Caco-2 (cell line): ENCODE measurements at places on chromosomes 5 and 9. TPM values are rescaled to one million over a fixed set of nuclear protein-coding genes. Genes with fewer than 3 reads are reported as not detected.

GRCh38 chr5:4005335-4005734 lies 409.7 kb downstream of the IRX1 start:
- H3K36me3 ChIP-seq = no peaks in the 10 kb centered on the region
- no peak for DNase-seq
- no peak overlapping the region for H3K4me3 ChIP-seq
- H3K4me1 ChIP-seq = no peaks in the 10 kb centered on the region
- H3K27ac ChIP-seq = no peak overlapping the region
- no peaks in the 10 kb centered on the region for H3K27me3 ChIP-seq

- no peaks in the 10 kb centered on the region for H3K36me3 ChIP-seq
- H3K27me3 ChIP-seq = no peaks in the 10 kb centered on the region
- no peak for DNase-seq
- no peak overlapping the region for H3K27ac ChIP-seq
- no peak overlapping the region for H3K4me3 ChIP-seq
Observed at GRCh38 chr5:98354922-98355321, 418.5 kb upstream of the RGMB start.

The ZNF608 gene
- total RNA-seq = 17.5 and 24.0 TPM in 2 replicates

DNA sequence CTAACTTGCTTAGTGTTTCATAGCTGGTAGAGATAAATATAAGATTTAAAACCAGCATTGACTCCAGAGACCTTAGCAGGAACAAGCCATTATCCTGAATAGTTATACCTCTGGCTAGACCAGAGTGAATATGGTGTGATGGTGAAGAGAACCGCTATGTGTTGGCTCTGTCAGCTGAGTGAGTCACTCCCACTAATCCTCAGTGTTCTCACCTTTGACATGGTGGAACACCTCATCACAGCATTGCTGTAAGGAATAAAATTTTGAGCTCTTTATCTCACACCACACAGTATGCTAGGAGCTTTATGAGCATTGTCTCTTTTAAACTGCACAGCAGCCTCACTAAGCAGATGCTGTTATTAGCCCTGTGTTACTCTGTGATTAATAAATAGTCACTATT lies 90.7 kb upstream of the DHFR start:
- H3K4me3 ChIP-seq = no peak overlapping the region
- H3K4me1 ChIP-seq = peaks cover 19% of the 10 kb centered on the region
- DNase-seq = no peak
- peaks cover 5% of the 10 kb centered on the region for H3K36me3 ChIP-seq
- H3K27me3 ChIP-seq = no peaks in the 10 kb centered on the region
- H3K27ac ChIP-seq = no peak overlapping the region

The G3BP1 gene
- total RNA-seq = 291 and 329 TPM in 2 replicates

The CD274 gene
- 0.67 TPM in 1 of 2 replicates, not detected in the other for total RNA-seq

DNA sequence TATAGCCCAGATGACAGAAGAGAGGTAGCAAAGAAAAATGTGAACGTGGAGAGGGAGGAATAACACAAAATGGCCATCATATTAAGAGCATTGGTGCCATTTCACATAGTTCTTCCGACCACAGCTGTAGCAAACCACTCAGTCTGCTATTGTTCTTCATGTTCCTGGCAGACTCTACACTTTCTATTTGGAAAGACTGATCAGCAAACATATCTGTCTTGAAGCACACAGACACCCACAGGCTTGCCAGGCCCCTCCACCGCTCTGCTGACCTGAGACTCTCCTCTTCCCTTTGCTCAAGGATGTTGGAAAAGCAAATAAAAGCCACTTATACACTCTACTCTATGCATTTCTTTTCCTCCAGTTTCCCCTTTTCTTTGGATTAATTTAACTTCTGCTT lies 298.0 kb downstream of the FBXL7 start:
- H3K4me1 ChIP-seq = no peaks in the 10 kb centered on the region
- DNase-seq = no peak
- no peak overlapping the region for H3K4me3 ChIP-seq
- no peak overlapping the region for H3K27ac ChIP-seq
- H3K27me3 ChIP-seq = no peaks in the 10 kb centered on the region

The SLC4A9 gene
- total RNA-seq = 0.11 and 0.35 TPM in 2 replicates

DNA sequence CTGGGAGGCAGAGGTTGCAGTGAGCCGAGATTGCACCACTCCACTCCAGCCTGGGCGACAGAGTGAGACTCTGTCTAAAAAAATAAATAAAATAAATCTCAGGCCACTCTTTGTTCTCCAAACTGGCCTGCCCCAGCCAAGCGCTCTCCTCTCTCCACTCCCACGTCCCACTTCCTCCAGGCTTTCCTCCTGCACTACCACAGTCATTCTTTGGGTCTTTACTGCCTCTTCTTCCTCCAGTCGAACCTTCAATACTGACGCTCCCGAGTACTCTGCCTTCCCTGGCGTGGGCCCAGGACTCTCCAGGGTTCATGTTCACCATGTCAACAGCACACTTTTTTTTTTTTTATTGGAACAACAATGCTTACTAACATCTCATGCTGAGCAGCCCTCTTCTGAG lies 23.9 kb downstream of the RNF130 start:
- no peaks in the 10 kb centered on the region for H3K27me3 ChIP-seq
- no peak for DNase-seq
- no peak overlapping the region for H3K4me3 ChIP-seq
- H3K27ac ChIP-seq = no peak overlapping the region
- no peaks in the 10 kb centered on the region for H3K36me3 ChIP-seq
- H3K4me1 ChIP-seq = no peaks in the 10 kb centered on the region

DNA sequence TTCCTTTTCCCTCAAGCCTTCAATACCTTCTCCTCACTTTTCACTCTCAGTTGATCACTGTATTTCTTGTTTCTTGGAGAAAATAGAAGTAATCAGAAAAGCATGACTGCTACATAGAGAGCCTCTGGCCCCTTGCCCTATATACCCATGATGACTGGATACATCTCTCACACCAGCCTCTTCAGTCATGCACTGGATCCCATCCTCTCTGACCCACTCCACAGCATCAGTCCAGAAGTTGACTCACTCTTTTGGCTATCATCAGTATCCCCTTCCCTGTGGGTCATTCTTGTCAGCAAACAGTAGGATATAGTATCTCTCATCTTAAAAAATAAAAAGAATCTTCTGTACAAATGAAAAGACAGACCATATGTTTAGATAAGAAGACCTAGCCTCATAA lies 32.9 kb downstream of the PTCD2 start:
- no peak overlapping the region for H3K4me3 ChIP-seq
- H3K27ac ChIP-seq = no peak overlapping the region
- no peaks in the 10 kb centered on the region for H3K36me3 ChIP-seq
- no peak for DNase-seq

DNA sequence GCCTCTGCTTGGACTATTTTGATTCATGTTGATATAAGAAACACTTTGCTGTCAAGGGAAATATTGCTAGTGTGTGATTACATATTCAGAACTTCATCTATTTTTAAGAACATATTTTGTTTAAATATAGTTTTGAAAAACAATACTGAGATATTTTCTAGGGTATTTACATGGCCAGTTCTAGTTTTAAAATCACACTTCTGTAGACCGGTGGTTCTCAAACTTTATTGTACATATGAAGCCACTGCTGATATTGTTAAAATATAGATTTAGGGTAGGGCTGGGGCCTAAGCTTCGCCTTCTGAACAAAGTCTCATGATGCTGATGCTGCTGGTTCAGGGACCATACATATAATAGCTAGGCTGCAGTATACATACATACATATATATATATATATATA lies 1000.0 kb downstream of the PTPRD start:
- no peak overlapping the region for H3K27ac ChIP-seq
- H3K27me3 ChIP-seq = no peaks in the 10 kb centered on the region
- no peak for DNase-seq

DNA sequence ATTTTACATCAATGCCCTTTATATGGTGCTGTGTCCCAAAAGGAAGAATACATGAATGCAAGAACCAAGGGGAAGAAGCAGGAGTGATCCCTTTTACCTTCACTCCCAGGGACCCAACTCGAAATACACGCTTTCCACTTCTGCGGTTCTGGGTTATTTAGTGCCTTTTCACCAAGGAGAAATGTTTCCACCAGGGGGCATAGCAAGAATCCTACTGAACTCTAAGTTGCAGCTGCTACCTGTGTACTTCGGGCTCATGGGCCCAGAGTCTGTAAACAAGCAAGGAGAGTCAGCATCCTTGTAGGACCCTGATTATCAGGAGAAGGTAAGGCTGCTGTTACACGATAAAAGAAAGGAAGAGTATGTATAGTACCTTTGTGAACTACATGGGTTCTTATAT lies 45.7 kb downstream of the DPYSL3 start:
- H3K4me1 ChIP-seq = peaks cover 10% of the 10 kb centered on the region
- no peaks in the 10 kb centered on the region for H3K27me3 ChIP-seq
- H3K4me3 ChIP-seq = no peak overlapping the region
- H3K36me3 ChIP-seq = no peaks in the 10 kb centered on the region
- no peak for DNase-seq
- no peak overlapping the region for H3K27ac ChIP-seq

The PHYKPL gene
- total RNA-seq = 78.2 and 82.1 TPM in 2 replicates

- no peak for DNase-seq
- H3K27me3 ChIP-seq = no peaks in the 10 kb centered on the region
- no peaks in the 10 kb centered on the region for H3K4me1 ChIP-seq
- peaks cover 3% of the 10 kb centered on the region for H3K36me3 ChIP-seq
Observed at GRCh38 chr9:137721479-137721878, 102.7 kb downstream of the EHMT1 start.

GRCh38 chr5:38641003-38641402 lies 84.6 kb upstream of the LIFR start:
- H3K4me1 ChIP-seq = peaks cover 56% of the 10 kb centered on the region
- peak overlapping the region; percentile 67 for H3K27ac ChIP-seq
- DNase-seq = no peak
- H3K27me3 ChIP-seq = no peaks in the 10 kb centered on the region
- H3K4me3 ChIP-seq = no peak overlapping the region

DNA sequence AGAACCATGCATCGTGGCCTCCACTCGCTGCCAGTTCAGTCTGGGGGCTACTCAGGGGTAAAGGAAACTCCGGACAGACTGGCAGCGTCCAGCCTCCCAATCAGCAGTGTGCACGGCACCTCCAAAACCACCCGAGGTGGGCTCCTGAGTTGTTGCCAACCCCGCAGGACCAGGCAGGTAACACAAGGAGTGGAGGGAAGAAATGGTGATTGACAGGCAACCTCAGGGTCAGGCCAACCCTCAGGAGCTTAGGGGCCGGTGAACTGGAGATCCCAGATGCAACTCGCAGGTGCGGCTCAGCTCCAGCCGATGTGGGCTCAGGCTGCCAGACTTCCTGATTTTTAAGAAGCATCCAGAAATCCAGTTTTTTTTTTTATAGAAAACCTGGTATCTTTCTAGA lies 37.3 kb upstream of the AKNA start:
- no peak overlapping the region for H3K4me3 ChIP-seq
- no peak overlapping the region for H3K27ac ChIP-seq
- no peaks in the 10 kb centered on the region; the same call in 1 of the 2 replicates for H3K27me3 ChIP-seq
- no peaks in the 10 kb centered on the region for H3K4me1 ChIP-seq
- H3K36me3 ChIP-seq = no peaks in the 10 kb centered on the region

- H3K36me3 ChIP-seq = no peaks in the 10 kb centered on the region
- no peaks in the 10 kb centered on the region for H3K27me3 ChIP-seq
- H3K27ac ChIP-seq = no peak overlapping the region
- H3K4me1 ChIP-seq = no peaks in the 10 kb centered on the region
- H3K4me3 ChIP-seq = no peak overlapping the region
- DNase-seq = no peak
Observed at GRCh38 chr5:36089989-36090388, 23.3 kb upstream of the UGT3A2 start.

GRCh38 chr9:69485466-69485865 lies 160.5 kb downstream of the ENTREP1 start:
- no peak overlapping the region for H3K4me3 ChIP-seq
- H3K27me3 ChIP-seq = no peaks in the 10 kb centered on the region
- H3K36me3 ChIP-seq = no peaks in the 10 kb centered on the region
- no peak for DNase-seq
